HuH-7 (cell line): ENCODE measurements at places on chromosomes 2 and 18.

- DNase-seq, result no peak
These were observed 120.9 kb downstream of the RNF152 start for GRCh38 chr18:61771861-61772260.

- no peak for DNase-seq
These were observed 178.3 kb downstream of the TRIB2 start for GRCh38 chr2:12895017-12895416.

DNA sequence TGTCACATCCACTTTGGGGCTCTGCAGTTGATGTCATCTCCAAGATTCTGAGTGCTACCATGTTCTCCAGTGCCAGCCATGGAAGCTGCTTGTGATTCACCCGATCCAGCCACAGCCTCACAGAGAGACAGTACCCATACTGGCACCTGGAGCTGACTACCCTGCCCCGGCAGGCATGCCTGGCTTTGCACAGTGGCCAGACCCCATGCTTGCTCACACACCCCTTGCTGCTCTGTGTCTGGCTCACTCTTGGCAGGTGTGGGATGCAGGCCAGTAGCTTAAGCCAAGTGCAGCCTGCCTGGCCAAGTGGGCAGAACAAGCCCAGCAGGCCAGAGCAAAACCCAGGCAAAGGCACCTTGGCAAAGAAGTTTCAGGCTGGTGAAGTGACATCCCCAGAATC is 828.4 kb upstream of the VRK2 start:
- DNase-seq, result no peak

- no peak for DNase-seq
These were observed 62.8 kb downstream of the NABP1 start for GRCh38 chr2:191740759-191741158.

- no peak for DNase-seq
These were observed 340.8 kb downstream of the CMPK2 start for GRCh38 chr2:6524691-6525474.

DNA sequence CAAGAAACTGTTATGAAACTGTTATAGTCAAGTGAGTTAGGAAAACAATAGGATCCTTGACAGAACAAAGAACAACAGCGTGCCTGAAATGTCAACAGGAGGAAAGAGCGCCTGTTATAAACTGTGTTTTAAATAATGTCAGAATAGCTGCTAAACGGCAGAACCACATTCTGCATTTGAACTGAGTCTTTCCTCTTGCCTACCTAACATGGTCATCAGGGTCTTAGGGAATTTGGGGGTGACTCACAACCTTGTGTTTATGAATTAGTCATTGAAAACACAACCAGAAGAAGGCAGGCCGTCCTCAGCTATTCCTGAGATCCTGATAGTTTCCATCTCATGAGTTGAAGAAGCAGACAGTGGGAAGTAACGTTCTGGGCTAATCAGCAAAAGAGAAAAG is 222.0 kb upstream of the FN1 start:
- DNase-seq, result no peak
